ENCODE measurements at places on chromosomes 6 and 20.

DNA sequence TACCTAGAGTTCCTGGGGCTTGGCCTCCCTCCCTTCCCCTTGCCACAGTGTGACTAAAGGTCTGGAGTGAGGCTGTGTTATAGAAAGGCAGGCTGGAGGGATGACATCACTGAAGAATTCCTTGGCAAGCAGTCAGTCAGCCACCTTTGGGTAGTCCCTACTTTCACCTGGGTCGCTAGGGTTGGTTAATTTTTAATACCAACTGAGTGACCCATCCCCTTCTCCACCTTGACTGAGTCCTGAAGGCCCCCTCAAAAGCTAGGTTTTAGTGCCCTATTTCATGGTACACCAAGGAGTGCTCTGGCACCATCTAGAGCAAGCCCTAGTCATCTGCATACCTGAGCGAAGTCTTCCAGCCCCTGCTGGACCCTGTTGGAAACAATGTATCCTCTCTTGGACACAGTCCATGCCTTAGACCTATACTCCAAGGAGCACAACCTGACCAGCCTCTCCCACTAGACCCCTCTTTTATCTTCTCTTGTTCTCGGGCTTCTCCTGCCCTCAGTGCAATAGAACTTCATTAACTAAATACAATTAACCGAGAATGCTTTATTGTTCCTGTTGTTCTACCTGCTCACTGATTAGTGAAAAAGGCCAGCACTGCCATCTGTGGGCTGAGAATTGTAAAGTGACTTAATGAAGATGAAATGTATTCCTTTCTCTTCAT is 44.6 kb downstream of the RIN2 start:
- peak; percentile 73 for DNase-seq

DNA sequence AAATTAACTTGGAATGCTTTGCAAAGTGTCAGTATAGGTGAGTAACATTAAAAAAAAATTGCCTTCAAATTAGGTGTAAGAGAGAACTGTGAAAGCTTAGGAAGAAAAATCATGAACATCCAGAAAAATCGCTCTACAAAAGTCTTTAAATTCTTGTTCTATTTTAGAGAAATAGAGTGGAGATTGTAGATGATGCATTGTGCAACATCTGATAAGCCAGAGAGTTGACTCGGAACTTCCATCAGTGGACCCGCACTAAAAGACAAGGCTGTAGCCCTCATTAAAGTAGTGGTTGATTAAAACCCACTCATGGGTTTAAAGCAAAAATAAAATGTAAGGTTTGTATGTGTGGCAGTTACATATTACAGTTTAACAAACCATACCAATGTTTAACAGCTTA is 35.8 kb downstream of the MAP3K4 start:
- no peak for DNase-seq

DNA sequence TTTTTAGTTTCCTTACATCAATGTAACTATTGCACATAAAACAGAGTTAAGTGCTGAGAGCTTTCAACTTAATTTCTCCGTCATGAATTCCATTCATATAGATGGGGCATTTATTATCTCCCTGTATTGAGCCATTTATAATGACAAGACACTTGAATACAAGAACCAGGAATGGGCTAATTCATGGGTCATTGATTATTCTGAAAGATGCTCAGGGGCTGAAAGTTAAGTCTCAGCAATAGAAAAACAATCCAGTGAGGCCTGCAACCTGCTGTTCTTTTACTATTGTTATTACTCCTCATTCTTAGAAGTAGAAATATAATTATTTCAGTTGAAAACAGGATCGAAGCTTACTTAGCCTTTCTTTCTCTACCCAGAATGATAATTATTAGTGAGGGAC is 307.7 kb downstream of the MMUT start:
- no peak for DNase-seq

DNA sequence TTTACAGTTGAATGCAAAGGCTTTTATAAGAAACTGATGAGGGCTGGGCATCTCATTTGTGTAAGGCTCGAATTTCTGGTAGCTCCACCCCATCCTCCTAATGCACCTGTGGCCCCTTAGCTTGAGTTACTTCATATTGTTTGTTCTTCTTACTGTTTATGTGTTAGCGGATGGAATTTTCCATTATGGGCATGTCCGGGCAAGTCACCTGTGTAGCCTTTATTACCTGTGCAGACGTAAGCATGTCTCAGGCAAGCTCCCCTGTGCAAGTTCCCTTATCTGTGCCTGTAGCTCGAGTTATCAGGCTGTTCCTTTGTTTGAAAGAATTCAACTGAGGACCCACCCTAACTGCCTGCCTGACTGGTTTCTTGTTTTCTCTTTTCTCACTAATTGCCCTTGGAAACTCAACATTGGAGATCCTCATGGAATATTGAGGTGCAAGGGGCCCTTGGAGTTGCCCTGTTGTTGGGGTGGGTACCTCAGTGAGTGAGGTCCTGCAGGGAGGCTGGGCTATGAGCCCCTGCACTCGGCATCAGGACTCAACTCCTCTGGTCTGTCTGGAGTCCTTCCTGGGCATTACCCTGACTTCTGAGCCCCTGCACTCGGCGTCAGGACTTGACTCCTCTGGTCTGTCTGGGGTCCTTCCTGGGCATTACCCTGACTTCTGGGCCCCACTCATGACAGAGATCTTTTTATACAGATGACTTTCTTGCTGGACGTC is 207.9 kb upstream of the SULF2 start:
- DNase-seq, result no peak

GRCh38 chr6:147226163-147226724 is 22.0 kb downstream of the STXBP5 start:
- DNase-seq, result no peak

GRCh38 chr20:57713505-57713903 is 3.7 kb upstream of the PMEPA1 start:
- no peak for DNase-seq

DNA sequence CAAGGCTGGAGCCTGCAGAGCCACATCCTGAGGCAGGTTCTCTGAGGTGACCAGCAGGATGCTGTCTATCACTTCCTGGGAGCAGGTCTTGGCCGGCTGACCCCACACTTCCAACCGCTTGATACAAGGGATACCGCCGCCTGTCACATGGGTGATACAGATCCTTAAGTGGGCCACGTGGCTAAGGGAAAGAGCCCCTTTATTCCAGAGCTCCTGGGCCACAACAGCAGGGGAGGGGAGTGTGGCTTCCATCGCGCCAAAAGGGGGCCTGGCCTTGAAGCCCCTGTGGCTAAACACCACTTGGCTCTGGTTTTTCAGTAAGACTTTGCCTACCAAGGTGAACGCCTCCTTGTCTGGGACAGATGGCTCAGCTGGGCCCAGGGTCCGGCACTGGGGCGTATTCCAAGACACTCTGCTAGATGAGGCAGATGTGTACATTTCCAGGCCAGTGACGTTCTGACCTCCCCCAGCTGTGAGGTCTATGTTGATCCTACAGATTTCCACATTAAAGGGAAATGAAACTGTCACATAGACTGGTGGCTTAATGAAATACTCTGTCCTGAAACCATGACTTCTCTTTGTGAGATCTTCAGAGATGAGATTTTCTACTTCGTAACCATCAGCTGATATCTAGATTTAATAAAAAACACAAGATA is 37.6 kb upstream of the AVP start:
- DNase-seq, result no peak

- no peak for DNase-seq
Observed at GRCh38 chr6:109720311-109720710, 29.2 kb downstream of the FIG4 start.
